Brain (organoid and tissue), 16 donors: ENCODE measurements at places on chromosomes 5 and 9. TPM values are rescaled to one million over a fixed set of nuclear protein-coding genes. Genes with fewer than 3 reads are reported as not detected.

Gene ZNF367
- 10.4 TPM for polyA plus RNA-seq

Gene NSG2
- polyA plus RNA-seq = 32.7 TPM

Gene DNAH5
- polyA plus RNA-seq = 0.41 TPM

Gene ENG
- 47.3 TPM for polyA plus RNA-seq

- no peak for DNase-seq
These were observed 228.3 kb downstream of the PDE4D start for GRCh38 chr5:59665086-59665831.
